Large intestine (tissue), 12 donors: ENCODE measurements at places on chromosomes 3 and 15.

DNA sequence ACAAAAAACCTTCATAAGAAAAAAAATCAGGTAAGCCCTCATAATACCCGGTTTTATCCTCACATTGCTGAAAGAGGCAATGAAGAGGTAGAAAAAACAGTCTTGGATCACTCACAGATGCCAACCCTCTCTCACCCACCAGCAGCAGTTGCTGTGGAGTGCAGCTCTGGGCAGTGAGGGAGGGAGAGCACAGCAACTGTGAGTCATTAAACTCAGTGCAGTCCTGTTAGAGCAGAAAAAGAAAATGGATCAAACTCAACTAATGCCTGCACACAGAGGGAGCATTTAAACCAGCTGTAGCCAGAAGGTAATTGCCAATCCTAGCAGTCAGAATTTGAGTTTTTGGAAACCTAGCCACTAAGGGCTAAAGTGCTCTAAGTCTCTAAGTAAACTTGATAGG lies 1050.6 kb upstream of the ALCAM start:
- DNase-seq = no peak

DNA sequence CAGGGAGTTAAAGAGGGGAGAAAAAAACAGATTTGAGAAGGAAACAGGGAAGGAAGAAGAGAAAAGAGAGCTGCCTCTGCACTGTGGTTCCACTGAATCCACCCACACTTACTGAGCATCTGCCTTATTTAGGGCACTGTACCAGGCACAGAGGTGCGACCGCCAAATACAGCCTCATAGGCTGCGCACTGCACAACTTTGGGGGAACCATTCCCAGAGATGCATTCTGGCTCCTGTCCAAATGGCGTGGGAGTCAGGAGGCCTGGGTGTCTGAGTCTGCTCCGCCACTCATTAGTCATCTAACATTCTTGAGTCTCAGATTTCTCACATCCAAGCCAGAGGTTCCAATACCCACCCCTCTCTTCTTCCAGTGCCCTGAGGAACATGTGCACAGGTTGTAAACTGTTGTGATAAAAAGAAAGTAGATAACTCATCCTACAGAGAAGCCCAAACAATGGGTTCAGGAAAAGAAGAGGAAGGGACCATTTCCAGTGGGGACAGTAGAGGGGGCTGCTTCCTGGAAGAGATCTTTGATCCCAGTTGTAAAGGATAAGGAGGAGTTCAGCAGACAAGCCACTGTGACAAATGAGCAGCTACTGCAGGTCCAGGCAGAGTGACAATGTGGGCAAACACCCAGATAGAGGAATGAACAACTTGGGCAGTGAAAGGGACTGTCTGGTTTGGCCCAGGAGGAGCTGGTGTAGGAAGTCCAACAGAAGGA lies 254.6 kb downstream of the UACA start:
- DNase-seq = no peak

DNA sequence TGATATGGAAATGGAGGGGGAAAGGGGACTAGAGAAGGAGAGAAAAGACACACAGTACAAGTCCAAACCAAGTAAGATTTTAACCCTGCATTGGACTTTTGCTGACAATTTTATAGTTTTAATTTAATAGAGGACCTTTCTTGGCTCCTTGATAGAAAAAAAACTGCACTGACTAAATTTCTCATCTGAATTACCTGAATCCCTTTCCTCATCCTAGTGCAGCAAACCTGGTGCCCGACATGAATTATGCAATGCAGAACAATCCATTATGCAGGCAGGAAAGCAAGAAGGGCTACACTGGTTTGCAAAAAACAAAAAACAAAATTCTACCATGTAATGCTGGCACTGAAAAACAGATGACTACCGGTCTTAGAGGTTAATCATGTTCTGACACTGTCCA lies 15.5 kb downstream of the MAGI1 start:
- no peak for DNase-seq

DNA sequence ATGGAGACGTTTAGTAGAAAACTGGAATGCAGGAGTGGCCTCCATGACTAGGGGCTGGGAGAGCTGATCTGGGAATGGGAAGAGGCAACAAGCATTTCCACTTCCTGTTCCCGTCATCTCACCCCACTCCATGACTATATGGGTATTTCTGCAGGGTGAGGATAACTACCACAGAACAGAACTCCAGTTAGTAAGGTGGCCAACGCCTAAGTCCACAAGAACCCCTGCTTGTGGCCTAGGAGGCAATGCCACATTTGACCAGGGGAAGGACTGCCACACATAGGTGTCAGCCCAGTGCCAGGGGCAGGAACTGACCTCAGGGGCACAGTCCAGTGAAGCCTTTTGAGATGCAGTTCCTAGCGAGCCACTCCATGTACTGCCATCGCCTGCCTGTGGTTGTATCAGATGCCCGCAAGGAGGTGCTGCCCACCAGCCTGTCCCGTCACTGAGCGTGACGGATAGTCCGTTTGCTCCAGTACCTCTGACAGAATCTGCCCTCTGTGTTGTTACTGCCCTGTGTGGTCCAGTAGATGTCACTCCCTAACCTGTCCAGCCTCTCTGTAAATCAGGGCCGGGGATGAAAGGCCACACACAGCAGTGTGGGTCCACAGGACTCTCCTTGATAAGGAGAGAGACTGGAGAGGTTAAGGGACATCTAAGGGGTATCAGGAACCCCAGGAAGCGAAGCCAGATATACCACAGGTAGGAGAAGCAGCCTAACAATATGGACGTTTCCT lies 3.5 kb upstream of the MTFMT start:
- DNase-seq = peak; percentile 76
